Left forelimb (tissue), 1 donor: ENCODE measurements at places on chromosomes 2 and 18.
A peak's percentile ranks its signal among the peaks of the same experiment; 100 is the strongest.

DNA sequence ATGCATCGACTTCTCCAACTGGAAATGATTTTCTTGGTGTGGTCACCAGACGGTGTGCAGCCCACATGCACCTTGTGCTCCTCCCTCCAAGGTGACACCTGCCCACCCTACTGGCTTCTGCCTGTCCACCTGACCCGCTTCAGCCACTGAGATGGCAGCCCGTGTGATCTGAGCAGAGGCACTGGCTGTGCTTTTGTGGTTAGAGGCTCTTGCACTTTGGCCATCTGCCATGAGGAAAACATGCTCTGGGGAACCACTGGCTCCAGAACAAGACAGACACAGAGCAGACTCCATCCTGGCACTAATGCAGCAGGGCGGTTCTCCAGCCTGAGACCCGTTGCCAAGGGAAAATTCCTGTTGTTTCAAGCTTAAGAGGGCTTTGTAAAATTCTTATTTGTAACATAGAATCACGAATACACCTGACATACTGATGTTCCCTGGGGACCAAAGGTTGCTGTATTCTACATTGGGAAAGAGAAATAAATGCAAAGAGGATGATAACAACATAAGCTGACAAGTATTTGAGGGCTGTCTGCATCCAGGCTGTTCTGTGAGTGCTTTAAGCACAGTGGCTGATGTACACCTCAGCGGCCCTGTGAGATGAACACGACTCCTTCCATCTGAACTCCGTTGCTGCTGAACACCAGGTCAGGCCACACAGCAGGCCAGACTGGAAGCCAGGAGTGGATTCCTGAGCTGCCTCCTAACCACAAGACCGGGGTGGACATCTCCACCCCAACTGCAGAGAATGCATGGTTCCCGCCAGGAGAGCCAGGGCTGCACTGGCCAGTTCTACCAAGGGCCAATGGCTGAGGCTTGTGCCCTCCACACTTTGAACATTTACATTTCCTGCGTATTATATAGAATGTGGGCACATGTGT, 820.4 kb downstream of the GALR1 start:
- DNase-seq: no peak

DNA sequence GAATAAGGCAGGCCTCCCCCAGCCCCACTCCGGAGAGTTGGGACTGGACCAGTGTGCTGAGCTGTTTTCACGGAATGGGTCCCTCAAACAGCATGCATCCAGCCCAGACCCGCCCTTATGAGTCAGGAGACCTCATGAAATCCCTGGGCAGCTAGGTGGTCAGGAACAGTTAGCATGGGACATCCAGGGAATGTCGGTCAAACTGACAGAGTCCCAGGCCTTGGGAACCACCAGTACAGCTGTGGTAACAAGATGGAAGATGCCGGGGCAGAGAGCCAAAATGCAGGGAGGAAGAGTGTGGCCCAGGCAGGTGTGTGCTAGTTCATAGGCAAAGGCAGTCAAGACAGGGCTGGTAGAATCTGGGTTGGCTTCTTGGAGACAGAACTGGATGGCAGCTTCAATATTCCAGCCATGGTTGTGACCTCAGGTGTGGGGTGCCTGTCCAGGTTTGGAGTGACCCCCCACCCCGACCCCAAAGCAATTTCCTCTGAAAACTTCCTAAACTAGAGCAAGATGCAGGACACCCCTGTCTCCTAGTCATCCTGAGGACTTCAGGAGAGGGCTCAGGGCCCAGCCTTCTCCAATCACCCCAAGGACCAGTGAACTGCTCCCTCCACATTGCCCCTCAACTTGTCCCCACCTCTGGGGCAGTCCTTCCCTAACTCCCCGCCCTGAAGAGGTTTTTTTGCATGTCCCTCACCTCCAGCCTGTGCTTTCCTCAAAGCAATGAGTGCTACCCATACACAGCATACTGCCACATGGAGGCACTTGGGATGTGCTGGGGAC, 46.5 kb downstream of the KCNIP3 start:
- DNase-seq: peak; percentile 37

DNA sequence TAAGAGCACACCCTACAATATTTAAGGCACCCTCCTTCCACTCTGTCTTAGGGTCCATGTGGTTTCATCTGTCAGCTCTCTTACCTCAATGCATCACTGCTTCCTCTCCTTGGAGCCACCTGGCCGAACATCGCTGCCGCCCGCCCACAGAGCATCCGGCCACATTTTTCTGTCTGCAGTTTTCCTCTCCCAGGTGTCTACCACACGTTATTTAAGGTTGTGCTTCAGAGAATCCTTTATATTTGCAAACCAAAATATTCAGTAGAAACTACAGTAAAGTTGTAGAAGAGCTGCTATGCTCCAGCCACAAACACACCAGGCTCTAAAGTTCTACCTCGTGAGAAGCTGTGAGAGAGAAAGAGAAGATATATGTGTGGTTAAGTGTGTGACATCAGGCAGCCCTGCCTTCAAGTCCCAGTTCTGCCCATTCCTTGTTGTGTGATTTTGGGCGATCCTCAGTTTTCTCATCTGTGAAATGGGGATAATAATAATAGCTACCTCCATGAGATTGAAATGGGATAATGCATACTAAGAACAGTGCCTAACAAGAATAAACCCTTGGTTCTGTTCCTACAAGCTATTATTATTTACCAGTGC, 4.9 kb upstream of the STK17B start:
- no peak for DNase-seq

DNA sequence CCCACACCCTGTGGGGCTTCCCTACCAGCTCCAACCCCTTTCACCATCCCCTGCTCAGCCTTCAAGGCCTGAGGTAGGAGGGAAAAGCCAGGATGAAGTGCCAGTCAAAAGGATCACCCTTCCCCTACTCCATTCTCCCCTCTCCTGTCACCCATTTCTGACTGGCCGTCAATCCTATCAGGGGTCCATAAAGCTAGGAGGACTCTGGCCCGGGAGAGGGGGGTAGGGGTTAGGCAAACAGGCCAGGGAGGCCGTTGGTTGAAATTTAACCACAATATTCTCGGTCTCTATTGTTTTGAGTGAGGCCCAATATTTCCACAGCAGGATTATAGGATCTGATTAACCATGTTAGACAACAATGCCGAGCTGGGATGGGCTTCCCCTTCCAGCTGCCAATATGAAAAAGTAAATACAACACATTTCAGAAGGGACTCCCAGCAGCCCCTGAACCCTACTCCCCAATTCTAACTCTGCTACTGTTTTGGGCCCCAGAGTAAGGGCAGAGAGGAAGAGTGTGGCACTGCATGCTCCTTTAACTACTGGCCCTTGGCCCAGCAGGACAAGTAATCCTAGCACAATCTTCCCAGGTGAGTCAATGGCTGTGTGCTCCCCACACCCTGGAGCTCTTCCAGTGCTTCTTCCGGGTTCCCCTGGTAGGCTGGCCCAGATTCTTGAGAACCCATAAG, 10.6 kb upstream of the IHH start:
- no peak for DNase-seq

DNA sequence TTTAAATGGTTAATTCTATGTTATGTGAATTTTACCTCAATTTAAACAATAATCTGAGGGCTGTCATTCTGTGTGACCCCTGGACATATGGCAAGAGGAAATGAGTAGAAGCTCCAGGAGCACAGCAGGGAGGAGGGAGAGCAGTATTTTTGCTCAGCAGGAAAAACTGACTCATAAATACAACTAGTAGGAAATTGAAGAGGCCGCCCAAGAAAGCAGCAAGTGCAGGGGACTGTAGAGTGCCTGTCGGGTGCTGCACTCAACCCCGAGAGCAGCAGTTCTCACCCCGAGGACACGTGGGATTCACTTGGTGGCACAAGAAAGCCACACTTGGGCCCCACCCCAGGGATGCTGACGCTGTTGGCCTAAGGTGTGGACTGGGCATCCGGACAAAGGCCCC, 60.8 kb downstream of the NPAS2 start:
- DNase-seq: no peak

GRCh38 chr2:59312029-59312428, 1070.9 kb upstream of the FANCL start:
- no peak for DNase-seq

DNA sequence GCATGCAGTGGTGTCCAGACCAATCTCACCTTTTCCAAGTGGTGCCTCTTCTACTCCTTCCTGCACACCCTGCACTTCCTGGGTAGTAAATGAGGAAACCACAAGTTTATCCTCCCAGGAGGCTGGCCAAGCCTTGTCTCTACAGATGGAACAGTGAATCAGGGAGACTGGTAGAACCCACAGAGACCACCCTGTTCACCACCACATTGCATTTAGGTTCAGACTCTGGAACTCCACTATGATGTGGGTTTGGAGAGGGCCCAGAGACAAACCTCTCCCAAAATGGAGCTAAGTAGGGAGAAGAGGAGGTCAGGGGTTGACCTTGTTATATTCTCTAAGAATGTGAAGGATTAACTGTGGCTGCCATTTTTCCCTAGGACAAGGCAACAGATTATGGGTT, 102.8 kb upstream of the FZD7 start:
- no peak for DNase-seq

- no peak for DNase-seq
Observed at GRCh38 chr2:18797133-18797845, 207.9 kb upstream of the NT5C1B start.

GRCh38 chr2:69149631-69150215, 136.7 kb downstream of the ANTXR1 start:
- DNase-seq: no peak

- DNase-seq: no peak
Observed at GRCh38 chr2:119426801-119427395, 4.8 kb upstream of the TMEM37 start.

DNA sequence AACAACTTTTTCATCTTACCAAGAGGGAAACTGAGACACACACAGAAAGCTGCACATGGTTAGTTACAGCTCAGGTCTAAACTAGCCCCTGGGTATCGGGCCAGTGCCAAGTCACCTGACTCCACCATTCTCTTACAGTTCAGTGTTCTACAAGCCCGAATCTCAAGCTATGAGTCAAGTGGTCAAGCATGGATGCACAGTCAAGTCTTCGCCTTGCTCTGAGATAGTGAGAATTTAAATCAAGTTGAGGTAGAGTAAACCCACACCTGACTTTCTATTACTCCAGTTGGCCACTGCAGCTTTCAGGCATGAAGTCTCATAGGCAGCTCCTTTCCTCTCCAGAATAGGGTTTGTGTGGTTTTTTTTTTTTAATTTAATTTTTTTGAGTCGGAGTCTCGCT, 34.5 kb upstream of the ARL5A start:
- no peak for DNase-seq

- no peak for DNase-seq
Observed at GRCh38 chr2:71675296-71675695, 221.9 kb downstream of the DYSF start.
